ENCODE measurements at places on chromosomes 11 and 22. TPM values are rescaled to one million over a fixed set of nuclear protein-coding genes. Genes with fewer than 3 reads are reported as not detected.

GRCh38 chr11:14554959-14555358, 34.8 kb upstream of the PSMA1 start:
- DNase-seq: no peak

DNA sequence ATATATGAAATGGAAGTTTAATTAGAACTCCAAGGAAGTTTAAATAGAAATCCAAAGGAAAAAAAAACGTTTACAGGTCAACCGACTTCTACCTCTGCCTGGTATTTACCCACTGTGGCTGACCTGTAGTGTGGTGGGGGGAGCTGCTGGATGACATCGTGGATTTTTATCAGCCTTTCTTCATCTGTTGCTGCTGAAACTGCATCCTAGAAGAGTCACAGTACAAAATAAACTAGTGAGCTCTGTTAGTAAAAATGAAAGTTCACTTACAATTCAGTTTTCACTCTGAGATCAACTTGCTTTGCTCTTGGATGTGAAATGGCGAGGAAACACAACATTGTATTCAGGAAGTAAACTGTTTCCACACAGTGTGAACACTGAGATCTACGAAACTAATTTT, 43.2 kb upstream of the TP53AIP1 start:
- no peak for DNase-seq

DNA sequence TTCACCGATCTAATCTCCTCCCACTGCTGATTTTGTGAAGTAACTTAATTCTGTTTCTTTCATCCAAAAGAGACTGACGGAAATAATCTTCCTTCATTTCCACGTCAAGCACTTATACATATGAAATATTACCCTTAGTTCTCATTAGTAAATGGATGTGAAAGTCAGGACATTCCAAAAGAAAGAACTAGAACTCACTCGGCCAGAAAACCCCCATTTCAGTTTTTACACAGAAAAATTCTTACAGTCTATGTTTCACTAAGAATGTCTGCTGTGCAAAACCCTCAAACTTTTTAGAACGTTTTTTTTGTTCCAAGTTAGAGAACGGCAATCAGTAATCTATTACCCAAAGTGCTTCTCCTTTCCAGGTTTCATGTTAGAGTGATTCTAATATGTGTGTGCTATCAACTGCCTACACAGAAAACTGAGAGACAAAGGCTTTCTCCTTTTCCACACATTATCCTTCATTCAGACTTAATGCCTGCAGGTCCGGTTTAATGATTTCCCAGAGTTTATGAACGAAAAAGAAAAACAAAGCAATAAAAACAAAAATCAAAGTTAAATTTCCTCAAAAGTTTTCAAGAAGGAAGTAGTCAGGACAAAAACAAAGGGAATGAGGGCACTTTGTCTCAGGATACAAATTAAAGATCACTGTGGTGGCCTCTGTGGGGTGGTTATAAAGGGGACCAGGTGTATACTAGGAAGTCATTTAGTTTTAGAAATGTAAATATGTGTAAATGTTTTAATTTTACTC, 11.3 kb upstream of the SESN3 start:
- no peak for DNase-seq

GRCh38 chr22:27980424-27981148, 61.5 kb upstream of the PITPNB start:
- no peak for DNase-seq

DNA sequence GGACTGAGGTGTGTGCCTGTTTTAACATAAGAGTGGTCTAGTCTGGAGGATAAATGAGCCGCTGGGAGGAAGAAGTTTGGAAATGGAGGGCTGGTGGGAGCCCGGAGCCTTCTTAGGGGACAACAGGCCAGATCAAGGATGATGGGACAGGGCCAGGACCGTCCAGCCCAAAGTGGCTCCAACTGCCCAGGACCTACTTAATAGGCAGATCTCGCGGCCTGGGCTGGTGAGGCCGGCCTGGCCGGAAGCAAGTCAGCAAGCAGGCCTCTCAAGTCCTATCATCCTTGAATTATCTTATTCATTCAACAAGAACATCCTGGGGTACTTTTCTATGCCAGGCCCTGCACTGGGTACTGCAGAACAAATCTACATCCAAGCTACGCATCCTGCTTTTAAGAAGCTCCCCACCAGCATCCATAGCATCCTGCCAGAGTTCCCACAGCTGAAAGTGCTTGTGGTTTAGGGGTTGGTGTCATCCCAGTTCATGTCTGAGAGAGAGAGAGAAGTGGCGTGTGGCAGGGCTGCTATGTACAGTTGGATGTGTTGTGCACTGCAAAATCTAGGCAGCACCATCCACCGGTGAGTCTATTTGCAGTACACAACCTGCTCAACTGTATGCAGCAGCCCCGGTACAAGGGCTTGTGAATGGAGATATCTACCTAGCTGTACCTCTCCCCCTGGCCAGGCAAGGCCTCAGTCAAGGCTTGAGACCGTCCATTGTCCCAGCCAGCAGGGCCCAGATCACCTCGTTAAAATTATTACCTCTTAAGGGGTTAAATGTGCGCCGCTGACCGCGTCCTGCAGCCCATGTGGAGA, 82.1 kb downstream of the FBLN1 start:
- DNase-seq: peak; percentile 47

GRCh38 chr11:27926486-27926885, 181.5 kb downstream of the KIF18A start:
- DNase-seq: no peak

DNA sequence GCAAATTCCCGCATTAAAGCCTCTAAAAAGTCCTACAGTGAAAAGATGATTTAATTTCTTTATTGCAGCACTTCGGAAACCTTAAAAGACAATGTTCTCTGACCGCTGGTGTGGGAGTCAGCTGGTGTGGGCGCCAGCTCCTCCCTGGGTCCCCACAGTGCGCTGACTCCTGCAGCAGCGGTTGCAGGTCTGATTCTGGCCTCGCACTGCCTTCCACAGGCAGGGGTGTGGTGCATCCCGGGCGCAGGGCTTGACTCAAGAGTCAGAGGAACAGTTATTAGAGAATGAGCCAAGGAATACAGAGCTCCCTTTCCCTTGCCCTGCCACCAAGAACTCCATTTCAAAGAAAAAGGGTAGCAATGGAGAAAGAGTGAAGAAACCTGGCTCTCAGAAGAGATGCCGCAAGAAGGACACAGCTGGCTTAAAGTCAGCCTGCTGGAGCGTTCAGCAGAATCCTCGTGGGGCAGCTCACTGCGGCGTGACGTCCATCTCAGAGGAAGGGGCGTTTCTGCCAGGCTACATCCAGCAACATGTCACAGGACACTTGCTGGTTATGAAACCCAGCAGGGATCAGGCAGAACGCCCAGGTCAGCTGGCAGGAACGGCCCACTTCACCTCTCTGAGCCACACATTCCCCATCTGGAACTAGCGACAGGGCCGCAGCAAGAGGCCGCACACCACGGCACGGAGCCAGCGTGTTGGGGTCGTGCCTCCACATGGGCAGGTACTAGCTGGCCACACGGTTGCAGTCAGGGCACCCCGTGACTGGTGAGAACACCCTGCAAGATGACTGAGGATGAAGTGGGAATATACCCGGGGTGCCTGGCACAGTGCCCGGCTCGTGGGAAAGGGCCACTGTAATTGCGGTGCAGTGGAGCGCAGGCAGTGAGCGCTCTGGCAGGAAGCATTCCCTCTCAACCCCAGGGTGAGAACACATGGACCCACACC, 18.1 kb upstream of the EFCAB6 start:
- DNase-seq: peak; percentile 94

- DNase-seq: peak; percentile 76
These were observed 154.2 kb downstream of the LDLRAD3 start for GRCh38 chr11:36098087-36098486.

GRCh38 chr22:35835998-35836691, 118.5 kb downstream of the APOL5 start:
- peak; percentile 43 for DNase-seq

- no peak for DNase-seq
These were observed 107.1 kb upstream of the CD44 start for GRCh38 chr11:35031867-35032266.

DNA sequence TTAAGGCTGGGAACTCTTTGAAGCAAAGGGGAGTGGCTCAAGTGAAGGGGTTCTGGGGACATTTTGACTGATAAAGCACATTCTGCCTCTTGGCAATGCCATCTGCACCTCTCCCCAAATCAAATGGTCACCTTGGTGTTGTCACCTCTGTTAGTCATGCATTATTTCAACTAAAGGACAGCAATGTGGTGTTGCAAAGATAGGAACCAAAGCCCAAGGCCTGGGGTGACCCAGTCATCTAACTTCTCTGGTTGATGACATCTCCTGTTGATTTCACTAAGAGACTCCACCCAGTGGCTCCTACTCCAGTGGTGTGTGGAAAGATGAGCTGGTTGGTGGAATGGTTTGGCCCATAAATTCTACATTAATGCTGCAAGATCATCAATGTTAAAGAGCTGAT, 7.8 kb upstream of the MS4A1 start:
- peak; percentile 13 for DNase-seq

RIMBP3C gene
- 0.23 TPM for total RNA-seq

FXYD6 gene
- total RNA-seq: 36.3 TPM

SPI1 gene
- 18.2 TPM for total RNA-seq

Measured in right cardiac atrium (tissue), 5 donors.